ENCODE measurements at places on chromosomes 2 and 18.
A peak's percentile ranks its signal among the peaks of the same experiment; 100 is the strongest.

DNA sequence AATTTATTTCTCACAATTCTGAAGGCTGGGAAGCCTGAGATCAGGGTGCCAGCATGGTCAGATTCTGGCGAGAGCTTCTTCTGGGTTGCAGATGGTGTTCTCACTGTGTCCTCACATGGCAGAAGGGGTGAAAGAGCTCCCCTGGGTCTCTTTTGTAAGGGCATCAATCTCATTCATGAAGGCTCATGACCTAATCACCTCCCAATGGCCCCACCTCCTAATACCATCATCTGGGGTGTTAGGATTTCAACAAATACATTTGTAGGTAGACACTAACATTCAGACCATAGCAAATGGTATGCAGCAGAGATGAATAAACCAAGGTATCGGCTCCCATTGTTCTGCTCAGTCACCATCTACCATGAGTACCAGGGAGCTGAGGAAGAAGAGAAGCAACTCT is 32.7 kb downstream of the YPEL5 start:
- DNase-seq = no peak

DNA sequence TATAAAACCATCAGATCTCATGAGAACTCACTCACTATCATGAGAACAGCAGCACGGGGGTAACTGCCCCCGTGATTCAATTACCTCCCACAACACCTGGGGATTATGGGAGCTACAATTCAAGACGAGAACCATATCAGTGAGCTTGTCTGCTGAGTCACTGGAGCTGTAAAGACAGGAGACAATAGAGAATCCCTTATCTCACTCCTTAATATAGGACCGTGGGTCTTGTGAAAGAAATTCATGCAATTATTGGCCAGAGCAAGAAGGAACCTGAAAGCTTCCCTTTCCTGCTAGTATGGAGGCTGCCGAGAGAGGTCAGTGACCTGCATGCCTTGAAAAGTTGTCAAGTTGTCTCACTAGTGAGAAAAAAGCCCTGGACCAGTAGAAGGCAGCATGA is 9.5 kb upstream of the TNFAIP6 start:
- no peak for DNase-seq

DNA sequence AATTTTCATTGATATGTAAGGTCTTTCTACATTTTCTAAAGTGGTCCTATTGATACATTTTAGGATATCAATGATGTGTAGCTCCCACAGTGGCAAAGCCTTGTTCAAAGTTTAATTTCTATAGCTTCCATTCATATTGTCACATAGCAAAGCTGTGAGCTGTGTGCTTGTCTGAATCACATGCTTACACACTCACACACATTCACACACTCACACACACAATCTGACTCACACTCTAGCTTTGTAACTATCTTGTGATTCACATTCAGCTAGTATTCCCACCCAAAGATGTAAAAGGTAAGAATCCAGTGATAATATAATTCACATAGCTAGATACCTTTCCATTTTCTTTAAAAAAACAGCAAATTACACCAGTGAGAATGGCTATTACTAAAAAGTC is 58.7 kb downstream of the MAPRE2 start:
- DNase-seq = peak; percentile 51

DNA sequence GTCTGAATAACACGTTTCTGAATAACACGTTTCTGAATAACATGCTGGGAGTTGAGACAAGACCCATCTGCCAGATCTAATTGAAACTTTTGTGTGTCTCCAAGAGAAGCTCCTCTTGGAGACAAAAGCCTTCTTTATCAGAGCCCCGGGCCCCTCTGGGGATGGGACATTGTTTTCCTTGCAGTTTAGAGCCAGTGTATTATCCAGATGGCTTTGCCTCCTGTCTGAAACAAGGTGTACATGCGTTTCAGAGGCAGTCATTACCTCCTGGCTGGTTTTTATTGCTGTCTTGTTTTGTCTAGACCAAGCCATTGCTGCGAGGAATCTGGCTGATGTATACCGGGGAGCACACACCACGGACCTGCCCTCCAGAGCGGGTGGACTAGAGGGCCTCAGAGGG is 7.8 kb downstream of the FOSL2 start:
- no peak for DNase-seq

GRCh38 chr18:12960395-12960794 is 12.6 kb downstream of the SEH1L start:
- DNase-seq = no peak

- no peak for DNase-seq
Measured at GRCh38 chr2:120226316-120226715, 3.1 kb upstream of the TMEM185B start.

- no peak for DNase-seq
Measured at GRCh38 chr2:44972771-44973535, 31.5 kb downstream of the SIX3 start.

DNA sequence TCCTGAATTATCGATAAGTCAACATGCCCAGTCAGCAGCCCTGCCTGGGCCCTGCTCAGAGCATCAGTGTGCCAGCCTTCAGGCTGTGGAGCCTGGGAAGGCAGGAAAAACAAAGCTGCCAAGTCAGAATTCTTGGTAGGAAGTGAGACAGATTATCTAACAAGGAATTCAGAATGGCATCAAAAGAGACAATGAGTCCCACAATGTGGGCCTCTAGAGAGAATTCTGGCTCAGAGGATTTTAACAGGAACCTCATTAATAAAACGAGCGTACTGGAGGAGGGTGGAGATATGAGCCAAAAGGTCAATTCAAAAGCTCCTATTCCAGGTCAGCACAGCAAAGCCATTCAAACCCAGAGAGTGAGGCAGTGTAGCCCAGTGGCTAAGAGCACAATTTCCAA is 327.6 kb upstream of the MMADHC start:
- no peak for DNase-seq

GRCh38 chr2:69965756-69966445 is 4.5 kb upstream of the ASPRV1 start:
- DNase-seq = no peak

- no peak for DNase-seq
Measured at GRCh38 chr2:10332402-10333246, 29.9 kb downstream of the HPCAL1 start.

DNA sequence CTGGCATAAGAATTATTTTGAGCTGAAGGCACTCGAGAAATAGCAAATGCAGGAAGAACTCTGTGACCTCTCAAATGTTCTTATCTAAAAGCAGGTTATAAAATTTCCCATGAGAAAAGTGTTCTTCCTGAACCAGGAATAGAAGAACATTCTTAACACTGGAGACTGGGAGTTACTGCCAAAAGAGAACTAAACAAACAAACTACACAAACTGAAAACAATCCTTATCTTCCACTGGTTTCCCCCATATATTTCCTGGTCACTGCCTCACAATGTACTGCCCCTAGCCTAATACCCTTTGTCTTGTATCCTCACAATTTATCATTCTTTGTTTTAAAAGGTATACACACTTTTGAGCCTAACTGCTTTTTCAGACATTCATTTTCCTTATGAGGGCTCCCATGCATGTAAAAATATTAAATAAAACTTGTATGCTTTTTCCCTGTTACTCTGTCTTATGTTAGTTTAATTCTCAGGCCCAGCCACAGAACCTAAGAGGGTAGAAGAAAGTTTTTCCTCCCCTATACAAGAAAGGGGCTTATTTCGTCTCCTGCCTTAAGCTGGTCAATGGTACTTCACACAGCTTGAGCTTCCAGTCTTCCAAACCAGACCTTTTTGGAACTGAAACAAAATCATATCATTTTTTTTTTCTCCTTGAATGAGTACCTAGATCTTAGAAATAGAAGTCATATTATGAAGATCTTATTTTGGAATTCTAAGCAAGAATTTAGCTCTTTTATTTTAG is 110.6 kb downstream of the MSTN start:
- no peak for DNase-seq

DNA sequence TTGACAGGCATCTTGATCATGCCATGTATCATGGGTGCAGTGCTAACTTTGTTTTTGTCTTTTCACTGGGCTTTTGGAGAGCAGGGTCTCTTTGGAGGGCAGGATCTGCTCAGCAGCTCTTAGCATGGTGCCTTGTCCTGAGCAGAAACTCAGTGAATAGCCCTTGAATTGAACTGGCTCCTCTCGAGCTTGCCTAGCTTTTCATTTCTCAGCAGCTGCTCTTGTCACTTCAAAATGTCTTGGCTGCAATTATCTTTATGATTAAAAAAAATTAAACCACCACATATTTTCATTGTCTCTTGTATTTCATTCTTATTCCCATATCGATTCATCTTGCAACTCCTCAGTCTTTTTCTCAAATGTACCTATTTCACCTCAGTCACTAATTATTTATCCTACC is 50.5 kb downstream of the CCDC85A start:
- no peak for DNase-seq

DNA sequence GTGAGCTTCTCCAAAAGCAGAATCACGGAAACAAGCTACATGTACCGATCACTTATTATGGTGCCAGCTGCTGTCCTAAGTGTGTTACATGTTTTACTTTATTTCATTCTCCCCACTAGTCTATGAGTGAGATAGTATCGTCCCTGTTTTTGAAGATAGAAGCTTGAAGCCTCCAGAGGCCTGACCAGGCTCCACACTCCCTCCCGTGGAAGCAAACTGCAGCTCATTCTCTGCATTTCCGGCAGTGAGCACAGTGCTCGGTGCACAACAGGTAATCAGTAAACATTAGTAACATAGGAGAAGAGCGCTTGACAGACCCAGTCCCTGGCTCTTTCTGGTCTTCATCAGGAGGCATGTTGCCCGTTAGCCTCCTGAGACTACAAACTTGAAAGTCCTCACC is 72.9 kb downstream of the ZBTB7C start:
- DNase-seq = no peak

- DNase-seq = no peak
Measured at GRCh38 chr2:118130385-118130784, 42.1 kb downstream of the INSIG2 start.

DNA sequence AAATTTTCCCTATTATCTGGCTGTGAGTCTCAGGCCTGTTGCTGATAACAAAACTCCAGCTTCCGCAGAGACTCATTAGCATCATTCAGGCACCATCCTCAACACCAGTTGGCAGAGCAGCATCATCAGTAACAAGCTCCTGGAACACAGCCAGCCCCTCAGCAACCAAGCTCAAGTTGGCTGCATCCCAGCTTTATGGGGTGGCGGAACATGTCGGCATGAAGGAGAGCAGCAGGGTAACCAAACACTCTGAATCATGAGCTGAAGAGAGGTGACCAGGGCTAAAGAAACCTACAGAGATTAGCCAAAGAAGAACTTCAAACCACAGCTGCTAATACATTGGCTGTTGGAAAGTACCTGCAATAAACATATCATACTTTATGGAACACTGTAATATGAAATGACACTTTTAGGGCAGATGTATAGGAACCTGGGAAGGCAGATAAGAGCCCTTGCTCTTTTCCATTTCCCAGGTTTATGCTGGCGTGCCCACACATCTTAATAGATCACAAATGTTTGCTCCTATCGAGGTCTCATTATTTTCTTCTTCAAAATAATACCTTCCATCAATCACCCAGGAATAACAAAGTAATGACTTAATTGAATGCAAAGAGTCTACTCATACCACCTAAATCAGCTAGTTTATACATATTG is 63.8 kb downstream of the PDE11A start:
- peak; percentile 76 for DNase-seq

DNA sequence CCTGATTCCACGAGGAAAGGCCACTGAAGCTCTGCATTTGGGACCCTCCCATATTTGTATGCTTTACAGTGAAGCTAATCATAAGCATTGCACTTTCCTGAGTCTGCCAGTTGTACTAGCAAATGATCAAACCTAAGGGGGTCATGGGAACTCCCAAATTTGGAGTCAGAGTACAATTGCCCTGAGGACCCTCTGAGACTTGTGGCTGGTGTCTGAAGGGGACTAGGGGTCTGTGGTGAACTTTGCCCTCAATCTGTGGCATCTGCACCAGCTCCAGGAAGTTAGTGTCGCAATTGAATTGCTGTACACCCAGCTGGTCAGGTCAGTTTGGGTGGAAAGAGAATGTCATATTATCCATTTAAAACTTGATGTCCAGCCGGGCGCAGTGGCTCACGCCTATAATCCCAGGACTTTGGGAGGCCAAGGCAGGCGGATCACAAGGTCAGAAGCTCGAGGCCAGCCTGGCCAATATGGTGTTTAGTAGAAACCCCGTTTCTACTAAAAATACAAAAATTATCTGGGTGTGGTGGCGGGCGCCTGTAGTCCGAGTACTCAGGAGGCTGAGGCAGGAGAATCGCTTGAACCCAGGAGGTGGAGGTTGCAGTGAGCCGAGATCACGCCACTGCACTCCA is 18.1 kb downstream of the SOWAHC start:
- no peak for DNase-seq

All from astrocyte (in vitro differentiated cells and primary cell).